ENCODE measurements at places on chromosomes 3 and 15.

GRCh38 chr3:140198242-140198641 lies 263.3 kb downstream of the CLSTN2 start:
- DNase-seq, result no peak

- no peak for DNase-seq
Measured at GRCh38 chr15:32830241-32830640, 112.4 kb downstream of the GREM1 start.

DNA sequence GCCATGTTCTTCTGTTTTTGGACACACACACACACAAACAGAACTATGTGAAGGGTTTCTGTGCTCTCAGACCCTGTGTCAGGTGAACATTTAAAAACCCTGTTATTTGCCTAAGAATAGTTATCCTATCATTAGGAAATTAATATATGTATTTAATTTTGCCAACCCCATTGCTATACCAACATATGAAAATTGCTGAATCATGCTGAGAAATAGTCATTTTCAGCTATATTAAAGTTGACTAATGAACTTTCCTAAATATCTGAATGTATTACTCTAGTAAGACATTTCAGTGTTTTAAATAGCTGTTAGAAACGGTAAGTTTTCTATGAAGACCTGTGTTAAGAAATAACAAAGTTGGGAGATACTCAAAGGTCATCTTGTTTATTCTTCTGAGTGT lies 596.9 kb upstream of the GRM7 start:
- DNase-seq, result no peak

GRCh38 chr3:184085389-184085852 lies 11.4 kb upstream of the HTR3E start:
- no peak for DNase-seq

DNA sequence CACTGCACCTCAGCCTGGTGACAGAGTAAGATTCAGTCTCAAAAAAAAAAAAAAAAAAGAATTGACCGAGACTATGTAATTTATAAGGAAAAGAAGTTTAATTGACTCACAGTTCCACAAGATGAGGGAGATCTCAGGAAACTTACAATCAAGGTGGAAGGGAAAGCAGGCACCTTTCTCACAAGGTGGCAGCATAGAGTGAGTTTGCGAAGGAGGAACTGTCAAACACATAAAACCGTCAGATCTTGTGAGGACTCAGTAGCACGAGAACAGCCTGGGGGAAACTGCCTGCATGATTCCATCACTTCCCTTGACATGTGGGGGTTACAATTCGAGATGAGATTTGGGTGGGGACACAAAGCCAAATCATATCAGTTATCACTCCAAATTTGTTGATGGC lies 380.9 kb downstream of the EDEM1 start:
- no peak for DNase-seq

GRCh38 chr3:90054311-90054710 lies 946.9 kb downstream of the EPHA3 start:
- no peak for DNase-seq

- no peak for DNase-seq
Measured at GRCh38 chr3:195760345-195761122, 39.8 kb downstream of the MUC20 start.

DNA sequence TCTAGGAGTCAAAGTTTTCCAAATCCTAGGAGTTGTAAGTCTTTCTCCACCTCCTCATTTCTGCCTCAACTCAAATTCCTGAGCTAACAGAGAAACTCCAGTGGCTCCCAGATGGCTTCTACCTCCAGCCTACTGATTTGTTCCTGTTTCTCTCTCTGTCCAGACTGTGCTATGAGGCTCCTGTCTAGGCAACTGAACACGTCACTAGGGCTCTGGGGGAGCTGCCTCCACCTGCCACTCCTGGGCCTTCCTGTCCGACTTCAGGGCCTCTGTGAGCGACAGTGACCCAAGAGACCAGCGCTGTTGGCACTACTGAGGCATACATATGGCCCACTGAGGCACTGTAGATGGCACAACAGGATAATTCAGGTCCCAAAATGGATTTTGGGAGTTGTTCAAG lies 71.4 kb downstream of the EXOG start:
- no peak for DNase-seq

- no peak for DNase-seq
Measured at GRCh38 chr15:60006203-60006862, 2.2 kb downstream of the FOXB1 start.

- DNase-seq, result no peak
Measured at GRCh38 chr3:196280689-196281440, 6.7 kb downstream of the PCYT1A start.

DNA sequence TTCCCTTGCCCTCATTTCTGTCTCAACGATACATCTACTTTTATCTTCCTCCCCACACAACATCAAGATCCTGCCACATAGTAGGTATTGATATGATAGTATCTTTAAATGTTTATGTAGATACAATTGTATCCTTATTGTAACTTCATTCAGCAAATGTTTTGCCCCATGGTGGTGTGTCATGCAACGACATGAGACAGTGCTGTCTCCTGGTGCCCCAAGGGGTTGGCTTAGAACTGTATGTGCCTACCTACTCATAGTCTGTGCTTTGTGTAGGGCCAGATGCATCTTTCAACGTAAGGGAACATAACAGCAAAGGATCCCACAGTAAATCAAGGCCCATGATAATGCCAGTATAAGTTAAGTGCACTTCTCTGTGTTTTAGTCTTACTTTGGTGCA lies 2.8 kb upstream of the CD47 start:
- DNase-seq, result no peak

- no peak for DNase-seq
Measured at GRCh38 chr15:33163816-33164215, 30.7 kb downstream of the FMN1 start.

GRCh38 chr3:52084954-52085680 lies 28.7 kb upstream of the DUSP7 start:
- no peak for DNase-seq

DNA sequence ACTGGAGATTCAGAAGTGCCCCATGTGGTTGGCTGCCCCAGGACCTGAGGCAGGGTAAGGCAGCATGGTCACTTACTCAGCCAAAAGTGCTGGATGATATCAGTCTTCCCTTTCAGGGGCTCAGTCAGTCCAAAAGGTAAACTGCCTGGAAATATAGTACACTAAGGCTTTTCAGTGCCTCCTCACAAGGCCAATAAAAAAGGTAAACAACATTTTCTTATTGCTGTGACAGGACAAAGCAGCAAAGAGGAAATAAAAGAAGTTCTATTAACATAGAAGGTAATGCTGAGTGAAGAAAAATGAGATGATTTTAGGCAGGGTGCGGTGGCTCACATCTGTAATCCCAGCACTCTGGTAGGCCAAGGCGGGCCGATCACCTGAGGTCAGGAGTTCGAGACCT lies 66.5 kb upstream of the CDAN1 start:
- no peak for DNase-seq

GRCh38 chr15:65423150-65423975 lies 616 bp upstream of the IGDCC4 start:
- DNase-seq, result no peak

- no peak for DNase-seq
Measured at GRCh38 chr3:14949126-14949525, 1.7 kb downstream of the NR2C2 start.

DNA sequence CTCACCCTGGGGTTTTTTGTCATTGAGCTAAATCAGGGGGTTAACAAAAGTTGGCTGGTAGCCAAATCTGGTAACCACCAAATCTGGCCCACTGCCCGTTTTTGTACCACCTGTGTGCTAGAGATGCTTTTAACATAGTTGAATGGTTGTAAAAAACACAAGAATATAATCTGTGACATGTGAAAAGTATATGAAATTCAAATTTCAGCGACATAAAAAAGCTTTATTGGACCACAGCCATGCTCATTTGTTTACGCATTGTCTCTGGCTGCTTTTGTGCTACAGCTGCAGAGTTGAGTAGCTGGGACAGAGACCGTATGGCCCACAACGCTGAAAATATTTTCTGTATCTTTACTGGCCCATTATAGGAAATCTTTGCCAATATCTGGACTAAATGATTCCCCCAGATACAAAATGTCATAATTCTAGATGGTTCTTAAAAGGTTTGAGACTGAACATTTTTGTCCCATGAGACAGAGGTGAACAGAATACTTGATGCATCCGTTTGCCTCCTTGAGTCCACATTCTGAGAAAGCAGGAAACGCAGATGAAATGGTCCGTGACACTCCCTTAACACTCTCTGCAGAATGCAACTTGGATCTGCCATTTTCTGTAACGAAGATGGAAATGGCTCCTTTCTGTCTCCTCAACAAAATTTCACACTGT lies 120.9 kb upstream of the PDZRN3 start:
- DNase-seq, result no peak

DNA sequence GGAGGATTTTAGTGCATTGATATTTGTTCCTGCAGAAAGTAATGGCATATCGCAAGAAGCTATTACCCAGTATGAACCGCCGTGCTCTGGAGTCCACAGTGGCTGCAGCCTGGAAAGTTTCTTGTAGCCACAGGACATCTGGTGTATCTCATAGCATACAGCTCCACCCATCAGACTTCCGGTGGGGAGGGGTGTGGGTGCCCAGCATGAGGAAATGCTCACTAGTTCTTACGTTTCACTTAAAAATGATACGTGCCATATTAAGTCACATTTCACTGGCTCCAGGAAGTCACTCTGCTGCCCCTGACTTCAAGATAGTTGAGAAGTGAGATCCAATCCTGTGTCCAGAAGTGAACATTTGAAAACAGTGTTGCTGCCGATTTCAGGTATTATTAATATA lies 990.4 kb downstream of the GBE1 start:
- no peak for DNase-seq

GRCh38 chr3:101081999-101082398 lies 88.8 kb upstream of the ABI3BP start:
- no peak for DNase-seq

DNA sequence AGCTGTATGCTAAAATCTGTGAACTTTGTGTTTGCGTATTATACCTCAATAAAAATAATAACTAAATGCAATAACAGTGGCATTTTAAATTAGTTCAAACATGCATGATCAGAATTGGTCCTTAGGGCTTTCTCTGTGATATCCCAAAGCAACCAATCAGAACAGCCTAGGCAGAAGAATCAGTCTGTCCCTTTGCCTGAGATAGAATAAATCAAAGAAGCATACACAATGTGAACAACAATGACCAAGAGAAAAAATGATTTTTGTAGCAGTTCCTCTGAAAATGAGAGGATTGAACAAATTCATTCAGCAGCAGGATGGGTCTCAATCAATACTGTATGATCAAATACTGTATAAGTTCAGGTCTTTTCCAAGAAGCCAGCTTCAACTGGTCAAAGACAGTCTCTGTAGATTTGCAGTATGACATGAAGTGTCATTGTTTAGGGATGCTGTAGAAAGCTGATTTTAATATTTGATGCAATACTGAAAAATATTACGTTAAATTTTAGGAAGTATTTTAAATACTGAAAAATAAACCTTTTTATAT lies 1071.6 kb downstream of the AGBL1 start:
- no peak for DNase-seq

GRCh38 chr3:16700651-16701050 lies 95.4 kb upstream of the DAZL start:
- DNase-seq, result no peak

DNA sequence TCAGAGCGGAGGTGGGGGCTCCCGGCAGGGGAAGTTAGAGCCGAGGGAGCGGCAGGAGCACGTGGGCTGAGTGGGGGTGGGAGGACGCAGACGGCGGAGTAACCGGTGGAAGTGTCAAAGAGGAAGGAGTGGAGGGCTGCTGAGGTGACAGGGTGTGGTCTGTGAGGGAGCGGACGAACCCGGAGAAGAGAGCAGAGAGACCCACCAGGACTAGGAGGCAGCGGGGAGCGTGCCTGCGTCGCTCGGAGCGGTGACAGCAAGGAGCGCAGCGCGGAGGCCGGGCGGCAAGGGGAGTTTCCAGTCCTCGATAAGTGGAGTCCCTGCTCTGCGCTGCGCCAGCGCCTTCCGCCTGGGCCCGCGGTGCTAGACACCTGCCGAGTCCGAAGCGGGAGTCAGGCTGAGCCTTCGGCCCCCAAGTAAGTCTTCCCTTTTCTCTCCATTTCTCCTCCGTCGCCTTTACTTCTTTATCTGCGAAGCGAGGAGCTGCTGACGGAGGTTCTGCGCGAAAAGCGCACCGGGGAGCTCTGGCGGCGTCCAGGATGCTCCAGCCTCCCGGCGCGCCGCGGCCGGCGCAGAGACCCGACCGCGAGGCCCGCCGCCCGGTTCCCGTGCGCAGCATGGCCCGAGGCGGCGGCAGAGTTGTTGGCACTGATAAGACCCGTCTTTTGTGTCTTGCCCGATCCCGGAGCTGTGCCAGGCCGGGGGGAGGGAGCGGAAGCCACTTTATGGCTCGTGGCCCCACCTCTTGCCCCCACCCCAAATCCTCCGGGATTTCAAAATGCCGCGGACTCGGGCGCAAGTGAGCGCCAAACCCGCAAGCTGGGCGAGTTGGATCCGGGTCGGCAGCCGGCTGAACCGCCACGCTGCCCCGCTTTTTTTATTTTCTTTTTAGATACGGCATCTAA lies 533.0 kb upstream of the SEMA6D start:
- DNase-seq, result no peak

DNA sequence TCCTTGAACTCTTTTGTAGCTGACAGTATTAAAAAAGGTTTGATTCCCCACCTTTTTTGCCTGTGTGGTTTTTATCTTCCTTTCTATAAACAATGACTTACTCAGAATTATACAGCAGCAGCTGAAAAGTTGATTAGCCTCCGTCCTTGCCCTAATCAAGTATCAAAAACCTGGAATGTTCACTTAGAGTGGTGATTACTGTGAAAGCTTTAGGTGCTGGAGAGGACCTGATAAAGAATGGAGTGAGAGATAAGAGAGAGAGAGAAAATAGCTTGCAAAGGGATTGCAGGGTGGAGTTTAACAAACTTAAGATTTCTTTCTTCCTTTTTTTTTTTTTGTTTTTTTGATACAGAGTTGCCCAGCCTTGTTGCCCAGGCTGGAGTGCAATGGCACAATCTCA lies 6.7 kb downstream of the CGNL1 start:
- DNase-seq, result no peak

- no peak for DNase-seq
Measured at GRCh38 chr3:159209459-159209858, 407.6 kb downstream of the MFSD1 start.

DNA sequence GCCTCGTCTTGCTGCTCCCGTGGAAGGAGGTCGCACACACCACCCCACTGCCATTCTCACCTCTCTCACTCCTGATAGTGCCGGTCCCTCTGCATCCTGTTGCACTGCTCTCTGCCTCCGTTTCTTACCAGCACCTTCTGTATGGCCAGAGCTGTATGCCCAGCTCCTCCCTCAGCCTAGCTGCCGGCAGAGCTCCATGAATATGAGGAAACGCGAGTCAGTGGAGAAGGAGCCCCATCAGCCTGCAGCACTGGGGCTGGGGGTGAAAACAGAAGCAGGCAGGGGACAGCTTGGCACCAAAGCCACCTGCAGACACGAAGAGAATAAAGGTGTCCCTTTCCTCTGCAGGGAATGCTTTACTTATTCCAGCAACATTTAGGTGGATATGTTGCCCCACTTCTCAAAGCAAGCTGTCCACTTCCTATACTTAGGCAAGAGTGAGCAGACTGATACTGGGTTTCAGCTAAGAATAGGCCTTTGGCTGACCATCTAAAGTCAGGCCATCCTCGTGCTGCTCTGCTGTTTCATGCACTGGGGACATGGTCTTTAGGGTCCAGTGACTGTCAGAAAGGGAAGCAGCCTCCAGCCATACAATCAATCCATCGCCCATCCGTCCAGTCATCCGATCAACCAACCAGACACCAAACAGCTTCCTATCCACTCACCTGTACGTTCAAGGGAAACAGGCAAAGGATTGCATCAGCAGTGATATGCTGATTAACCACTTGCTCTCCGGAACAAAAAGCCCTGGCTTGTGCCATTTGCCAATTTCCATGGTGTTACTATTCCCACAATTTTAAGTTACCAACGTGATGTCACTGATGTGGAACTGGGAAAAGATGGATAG lies 222.7 kb downstream of the XXYLT1 start:
- no peak for DNase-seq

- no peak for DNase-seq
Measured at GRCh38 chr3:153173758-153174516, 11.9 kb downstream of the RAP2B start.
